ENCODE measurements at places on chromosomes 5 and 9.

GRCh38 chr5:132114150-132115121, 40.8 kb downstream of the CSF2 start:
- DNase-seq = no peak

DNA sequence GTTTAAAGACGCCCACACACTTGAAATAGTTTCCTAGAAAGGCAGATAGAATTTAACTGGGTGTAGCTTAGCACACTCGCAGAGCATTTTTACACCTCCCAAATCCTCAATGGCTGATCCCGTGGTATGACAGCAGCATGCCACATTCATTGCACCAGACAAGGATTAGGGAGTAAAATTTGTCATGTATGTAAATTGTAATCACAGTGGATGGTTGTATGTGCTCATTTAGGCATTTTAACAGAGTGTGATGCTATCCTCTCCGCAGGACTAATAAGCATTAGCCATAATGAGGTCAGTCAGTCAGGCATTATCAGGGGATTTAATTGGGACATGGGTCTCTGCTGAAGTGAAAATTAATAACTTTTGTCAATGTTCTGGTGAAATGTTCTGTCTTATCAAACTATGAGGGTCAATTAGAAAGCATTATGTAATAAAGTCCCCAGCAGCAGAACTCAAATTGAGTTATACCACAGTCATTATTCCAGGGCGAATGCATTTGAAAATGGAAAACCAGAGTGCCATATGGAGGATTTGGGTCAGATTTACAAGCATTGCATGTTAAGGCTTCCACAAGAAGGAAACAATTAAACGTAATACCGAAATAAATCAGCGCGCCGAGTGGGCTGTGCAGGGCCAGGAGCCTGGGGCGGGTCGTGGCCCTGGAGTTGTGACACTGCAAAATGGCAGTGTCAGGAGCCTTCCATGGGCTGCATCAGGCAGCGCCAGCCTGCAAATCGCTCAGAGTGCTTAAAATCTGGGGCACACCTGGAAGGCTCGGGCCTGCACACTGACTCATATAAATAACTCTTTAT, 602.2 kb downstream of the BNC2 start:
- DNase-seq = no peak

- no peak for DNase-seq
Observed at GRCh38 chr9:105406369-105406768, 41.5 kb upstream of the FSD1L start.

- DNase-seq = peak; percentile 78
Observed at GRCh38 chr9:131609099-131609830, 63.9 kb downstream of the PRRT1B start.

DNA sequence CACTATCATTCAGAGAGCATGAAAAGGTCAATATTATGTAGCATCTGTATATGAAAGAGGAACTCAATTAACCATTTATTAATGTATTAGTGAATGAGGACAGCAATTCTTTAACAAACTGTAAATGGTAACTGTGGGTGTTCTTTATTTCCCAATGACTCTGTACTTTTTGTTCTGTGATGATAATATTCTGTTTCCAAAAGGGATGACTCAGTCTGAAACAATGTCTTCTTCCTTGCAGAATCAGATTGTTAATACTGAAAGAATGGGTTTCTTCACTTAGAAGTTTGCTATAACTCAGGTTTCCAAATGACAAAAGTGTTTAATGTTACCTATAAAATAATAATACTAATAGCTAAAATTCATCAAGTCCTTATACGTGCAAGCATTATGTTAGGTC, 1518.7 kb upstream of the WWC1 start:
- DNase-seq = no peak

GRCh38 chr9:87557996-87558395, 60.3 kb downstream of the DAPK1 start:
- peak; percentile 59 for DNase-seq

DNA sequence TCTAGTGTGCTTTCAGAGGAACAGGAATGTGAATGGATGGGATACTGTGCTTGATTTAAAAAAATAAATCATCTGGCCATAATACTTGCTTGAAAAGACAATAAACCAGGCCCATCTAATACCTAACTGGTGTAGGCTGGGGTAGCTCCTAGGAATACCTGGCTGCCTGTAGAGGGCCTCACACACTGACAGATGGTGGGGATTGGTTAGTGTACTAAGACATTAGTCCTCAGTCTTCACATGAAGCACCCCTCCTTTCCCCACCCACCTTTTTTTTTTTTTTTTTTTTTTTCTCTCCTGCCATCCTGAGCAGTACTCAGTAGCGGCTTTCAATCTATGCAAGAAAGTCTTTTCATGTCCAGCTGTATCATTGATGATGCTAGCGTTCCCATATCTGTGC, 130.5 kb downstream of the ADGRV1 start:
- DNase-seq = no peak

- DNase-seq = no peak
Observed at GRCh38 chr9:127305838-127306226, 41.3 kb downstream of the GARNL3 start.

- no peak for DNase-seq
Observed at GRCh38 chr9:114694146-114694545, 12.2 kb upstream of the TEX48 start.

DNA sequence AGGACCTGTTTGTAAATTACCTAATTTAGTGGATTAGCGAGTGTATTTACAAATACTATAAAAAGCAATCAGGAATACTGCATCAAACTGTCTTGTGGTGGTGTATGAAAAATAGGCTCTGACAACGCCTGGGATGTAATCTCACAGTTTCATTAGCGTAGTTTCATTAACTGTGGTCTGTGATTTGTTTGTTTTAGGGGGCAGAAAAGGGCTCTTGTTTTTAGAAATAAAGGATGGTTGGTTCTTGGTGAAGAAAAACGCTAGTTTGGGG, 1.4 kb downstream of the SLC44A1 start:
- DNase-seq = no peak

DNA sequence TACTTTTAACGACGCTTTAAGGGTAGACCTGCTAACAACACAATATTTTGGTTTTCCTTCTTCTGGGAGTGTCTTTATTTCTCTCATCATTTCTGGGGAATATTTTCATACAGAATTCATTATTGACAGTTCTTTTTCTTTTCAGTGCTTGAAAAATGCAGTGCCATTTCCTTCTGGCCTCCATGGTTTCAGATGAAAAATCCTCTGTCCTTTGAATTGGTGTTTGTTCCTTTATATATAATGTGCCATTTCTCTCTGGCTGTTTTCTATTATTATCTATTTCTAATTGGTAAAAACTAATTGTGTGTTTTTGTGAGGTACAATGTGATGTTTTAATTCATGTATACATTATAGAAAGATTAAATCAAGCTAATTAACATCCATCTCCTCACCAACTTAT, 194.3 kb upstream of the S1PR3 start:
- DNase-seq = no peak

- DNase-seq = no peak
Observed at GRCh38 chr9:113635586-113635985, 172.1 kb downstream of the RGS3 start.

- no peak for DNase-seq
Observed at GRCh38 chr5:14105718-14106410, 37.3 kb upstream of the TRIO start.

DNA sequence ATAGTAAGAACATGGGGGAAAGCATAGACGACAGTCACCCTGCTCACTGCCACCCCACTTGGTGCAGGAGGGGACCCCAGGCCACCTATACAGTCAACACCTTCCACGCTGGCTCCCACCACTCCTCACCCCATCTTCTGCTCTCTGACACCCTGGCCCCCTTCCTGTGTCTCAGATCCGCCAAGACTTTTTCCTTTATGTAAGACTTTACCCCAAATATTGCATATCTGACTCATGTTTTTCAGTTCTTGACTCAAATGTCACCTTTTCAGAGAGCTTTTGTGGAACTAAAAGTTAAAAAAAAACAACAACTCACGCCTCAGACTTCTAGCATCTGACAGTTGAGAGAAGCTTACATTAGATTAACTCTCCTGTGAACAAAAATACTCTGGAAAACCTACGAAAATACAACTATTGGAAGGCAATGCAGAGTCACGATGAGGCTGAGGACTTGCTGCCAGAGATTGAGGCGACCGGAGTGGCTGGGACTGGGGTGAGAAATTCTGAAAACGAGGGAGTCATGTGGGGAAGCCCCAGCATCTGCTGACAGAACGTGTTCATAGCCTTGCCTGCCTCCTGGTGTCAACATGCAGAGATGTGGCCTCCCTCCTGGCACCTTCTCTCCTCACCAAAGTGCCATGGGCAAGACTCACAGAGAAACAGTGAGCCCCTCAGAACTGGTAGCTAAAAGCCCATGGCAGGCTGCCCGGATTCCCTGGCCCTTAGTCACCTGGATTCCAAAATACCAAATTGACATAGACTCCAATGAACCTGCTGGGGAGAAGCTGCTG, 22.4 kb upstream of the FCN2 start:
- no peak for DNase-seq

DNA sequence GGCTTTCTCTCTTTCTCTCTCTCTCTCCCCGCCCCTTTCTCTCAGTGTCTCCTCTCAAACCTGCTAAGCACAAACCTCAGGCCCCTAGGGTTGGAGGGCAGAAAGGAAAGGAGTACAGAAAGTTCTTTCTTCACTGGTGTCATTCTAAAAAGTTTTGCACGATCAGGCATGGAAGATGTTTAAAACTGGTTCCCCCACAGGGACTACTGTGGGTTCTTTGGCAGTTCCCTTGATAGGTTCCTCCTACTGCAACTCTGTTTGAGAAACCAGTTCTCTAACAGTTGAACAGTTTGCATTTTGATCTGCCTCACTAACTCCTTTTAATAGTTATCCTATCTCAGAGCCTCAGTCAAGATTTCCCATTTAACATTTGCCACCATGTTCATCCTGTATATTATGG, 82.9 kb downstream of the CDO1 start:
- no peak for DNase-seq

- peak; percentile 91 for DNase-seq
Observed at GRCh38 chr5:151239237-151239861, 13.6 kb upstream of the GM2A start.

DNA sequence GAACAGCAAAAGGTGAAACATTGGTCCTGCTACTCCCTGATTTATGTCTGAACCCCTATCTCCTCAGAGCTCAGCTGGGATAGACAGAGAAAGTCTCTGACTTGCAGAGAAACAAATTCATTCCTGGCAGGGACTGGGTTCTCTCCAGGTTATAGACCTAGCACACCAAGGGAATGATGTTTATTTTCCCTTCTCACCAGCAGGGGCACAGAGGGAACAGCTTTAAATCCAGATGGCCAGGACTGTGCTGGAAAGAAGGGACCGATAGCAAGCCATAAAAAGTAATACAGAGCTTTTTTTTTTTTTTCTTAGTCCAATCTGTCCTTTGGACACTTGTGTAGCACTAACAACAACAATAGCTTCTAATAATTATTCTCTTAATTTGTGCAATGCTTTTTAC, 141.1 kb upstream of the C9orf72 start:
- no peak for DNase-seq

GRCh38 chr9:72363236-72363635, 1.8 kb downstream of the ZFAND5 start:
- DNase-seq = no peak

DNA sequence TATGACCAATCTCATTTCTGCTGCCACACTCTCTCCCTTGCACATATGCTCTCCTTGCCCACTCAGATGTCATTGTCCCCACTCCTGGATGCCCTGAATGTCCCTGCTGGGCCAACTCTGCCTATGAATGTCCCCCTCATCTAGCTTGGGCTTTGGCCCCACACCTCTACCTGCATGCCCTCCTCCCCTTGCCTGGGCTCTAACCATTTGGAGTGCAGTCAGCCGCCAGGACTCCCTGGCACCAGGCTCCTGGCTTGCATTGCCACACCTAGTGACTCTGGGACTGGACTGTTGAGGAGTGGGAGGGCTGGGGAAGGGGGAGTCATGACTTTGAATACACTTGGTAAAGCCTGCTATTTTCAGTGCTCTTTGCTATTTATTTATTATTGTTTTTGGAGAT, 41.6 kb upstream of the POMT1 start:
- DNase-seq = no peak

DNA sequence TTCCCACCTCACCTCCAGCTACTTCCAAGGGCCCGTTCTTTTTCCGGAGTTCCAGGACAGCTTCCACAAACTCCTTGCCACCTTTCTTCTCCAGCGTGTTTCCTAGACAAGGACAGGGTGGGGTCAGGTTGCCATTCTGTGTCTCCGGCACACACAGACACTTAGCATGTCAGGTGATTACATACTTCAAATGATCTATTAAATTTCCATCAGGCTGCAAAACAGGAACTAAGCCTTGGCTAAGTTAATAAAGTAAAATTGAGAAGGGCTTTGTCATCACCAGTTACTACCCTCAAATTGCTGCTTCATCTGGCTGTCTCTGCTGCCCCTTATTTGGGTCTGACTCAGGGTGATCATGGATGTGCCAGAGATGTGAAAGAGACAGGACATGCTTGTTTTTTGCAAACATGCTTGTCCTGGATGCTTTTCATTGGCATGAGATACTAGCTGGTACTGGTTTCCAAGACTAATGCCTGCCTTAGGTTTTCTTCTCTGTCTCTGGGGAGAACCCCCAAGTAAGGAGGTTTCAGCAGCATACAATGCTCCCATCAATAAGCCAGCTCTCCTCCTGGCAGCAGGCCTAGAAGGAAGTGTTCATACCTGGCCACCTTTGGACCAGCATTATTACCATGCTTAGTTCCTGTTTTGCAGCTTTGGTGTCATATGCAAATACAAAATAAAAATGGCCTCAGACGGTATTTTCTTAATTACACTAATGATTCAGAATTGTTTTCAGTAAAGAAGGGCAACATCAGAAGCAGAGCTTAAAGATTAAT, 52.9 kb downstream of the MACROH2A1 start:
- DNase-seq = no peak

DNA sequence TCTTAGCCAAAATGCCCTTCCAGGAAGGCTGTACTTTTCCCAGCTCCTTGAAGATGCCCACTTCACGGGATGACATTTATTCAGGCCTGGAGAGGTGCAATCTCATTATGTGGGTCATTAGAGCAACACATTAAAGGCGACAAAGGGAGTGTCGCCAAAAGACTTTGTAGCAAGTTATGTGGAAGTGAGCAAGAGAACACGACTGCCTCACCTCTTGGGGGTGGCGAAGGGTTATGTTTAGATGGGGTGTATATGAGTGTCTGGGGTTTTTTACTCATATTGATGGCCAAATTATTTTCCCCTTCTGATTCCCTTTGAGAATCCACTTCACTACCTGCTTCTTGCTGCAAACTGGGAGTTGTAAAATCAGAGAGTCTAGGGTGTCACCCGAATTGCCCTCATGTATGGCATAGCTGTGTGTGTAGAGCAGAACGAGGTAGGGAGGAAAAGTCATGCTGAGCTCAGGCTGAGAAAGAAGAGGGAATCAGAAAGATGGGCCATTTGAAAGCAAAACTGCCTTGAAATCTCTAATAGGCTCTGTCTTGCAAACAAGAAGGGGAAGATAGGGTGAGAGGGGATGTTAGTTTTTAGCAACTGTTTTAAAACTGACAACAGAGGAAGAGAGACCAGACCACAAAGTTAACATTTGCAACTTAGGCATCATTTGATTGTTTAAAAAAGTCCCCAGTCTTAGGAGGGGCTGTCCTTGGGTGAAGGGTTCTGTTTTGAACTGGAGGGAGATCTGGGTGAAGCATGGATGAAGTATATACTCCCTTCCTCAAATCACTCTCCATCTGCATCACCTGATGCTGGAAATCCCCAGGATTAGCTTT, 97.1 kb upstream of the IL12B start:
- DNase-seq = no peak
